ENCODE measurements at places on chromosomes 1 and 21.

GRCh38 chr1:40476924-40477677 is at the start of gene ZFP69:
ZFP69 (plus strand) TSS chr1:40477290; CDS start chr1:40479362, 2,072 bp downstream.
- peak; percentile 68 for DNase-seq

- DNase-seq, result peak; percentile 45
These were observed 664 bp downstream of the FAM89A start for GRCh38 chr1:231039161-231040018.

GRCh38 chr1:22654692-22655091 is 1.7 kb downstream of the C1QB start:
- DNase-seq, result no peak

GRCh38 chr1:51305371-51305823 is 25.0 kb downstream of the TTC39A start:
- no peak for DNase-seq

- DNase-seq, result no peak
These were observed 3.8 kb upstream of the MYOG start for GRCh38 chr1:203089651-203090045.

DNA sequence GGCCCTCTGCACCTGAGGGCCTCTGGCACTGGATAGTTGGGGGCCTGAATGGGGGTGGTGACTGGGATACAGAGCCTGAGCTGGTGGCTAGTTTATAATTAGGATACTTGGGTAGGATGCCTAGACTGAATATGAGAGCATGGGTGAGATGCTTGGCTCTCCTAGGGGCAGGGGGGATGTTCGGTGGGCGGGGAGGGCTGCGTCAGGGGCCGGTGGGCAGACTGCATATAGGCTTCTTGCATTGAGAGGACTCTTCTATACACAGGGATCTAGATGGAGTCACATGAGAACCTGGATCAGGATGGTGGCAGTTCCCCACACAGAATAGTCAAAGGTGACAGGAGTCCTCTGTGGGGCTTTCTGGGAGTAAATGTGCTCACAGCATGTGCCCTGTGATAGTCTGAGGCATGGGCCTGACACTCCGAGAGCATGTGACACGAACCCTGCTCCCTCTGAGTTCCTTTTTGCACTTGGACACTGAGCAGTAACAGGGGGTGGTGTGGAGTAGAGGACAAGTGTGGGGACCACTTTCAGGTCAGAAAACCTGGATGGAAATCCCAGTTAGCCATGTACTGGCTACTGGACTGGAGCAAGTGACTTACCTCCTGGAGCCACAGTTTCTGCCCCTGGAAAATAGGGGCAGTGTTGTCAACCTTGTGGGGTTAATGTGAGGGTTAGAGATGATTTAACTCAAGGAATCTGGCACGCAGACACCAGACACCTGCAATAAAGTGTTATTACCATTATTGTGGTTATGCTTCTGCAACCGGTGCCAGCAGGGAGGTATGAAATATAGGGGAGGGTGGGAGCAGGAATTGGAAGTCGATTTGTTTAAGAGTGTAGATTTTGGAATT is 2.2 kb downstream of the MAP7D1 start:
- peak; percentile 7 for DNase-seq

- no peak for DNase-seq
These were observed 19.9 kb upstream of the DNAJC6 start for GRCh38 chr1:65289449-65289848.

GRCh38 chr21:42030311-42030710 is 20.2 kb upstream of the ZBTB21 start:
- DNase-seq, result no peak

DNA sequence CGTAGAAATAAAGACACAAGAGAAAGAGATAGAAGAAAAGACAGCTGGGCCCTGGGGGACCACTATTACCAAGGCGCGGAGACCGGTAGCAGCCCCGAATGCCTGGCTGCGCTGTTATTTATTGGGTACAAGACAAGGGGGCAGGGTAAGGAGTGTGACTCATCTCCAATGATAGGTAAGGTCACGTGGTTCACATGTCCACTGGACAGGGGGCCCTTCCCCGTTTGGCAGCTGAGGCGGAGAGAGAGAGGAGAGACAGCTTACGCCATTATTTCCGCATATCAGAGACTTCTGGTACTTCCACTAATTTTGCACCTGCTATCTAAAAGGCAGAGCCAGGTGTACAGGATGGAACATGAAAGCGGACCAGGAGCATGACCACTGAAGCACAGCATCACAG is 4.1 kb upstream of the TPRG1L start:
- DNase-seq, result no peak

DNA sequence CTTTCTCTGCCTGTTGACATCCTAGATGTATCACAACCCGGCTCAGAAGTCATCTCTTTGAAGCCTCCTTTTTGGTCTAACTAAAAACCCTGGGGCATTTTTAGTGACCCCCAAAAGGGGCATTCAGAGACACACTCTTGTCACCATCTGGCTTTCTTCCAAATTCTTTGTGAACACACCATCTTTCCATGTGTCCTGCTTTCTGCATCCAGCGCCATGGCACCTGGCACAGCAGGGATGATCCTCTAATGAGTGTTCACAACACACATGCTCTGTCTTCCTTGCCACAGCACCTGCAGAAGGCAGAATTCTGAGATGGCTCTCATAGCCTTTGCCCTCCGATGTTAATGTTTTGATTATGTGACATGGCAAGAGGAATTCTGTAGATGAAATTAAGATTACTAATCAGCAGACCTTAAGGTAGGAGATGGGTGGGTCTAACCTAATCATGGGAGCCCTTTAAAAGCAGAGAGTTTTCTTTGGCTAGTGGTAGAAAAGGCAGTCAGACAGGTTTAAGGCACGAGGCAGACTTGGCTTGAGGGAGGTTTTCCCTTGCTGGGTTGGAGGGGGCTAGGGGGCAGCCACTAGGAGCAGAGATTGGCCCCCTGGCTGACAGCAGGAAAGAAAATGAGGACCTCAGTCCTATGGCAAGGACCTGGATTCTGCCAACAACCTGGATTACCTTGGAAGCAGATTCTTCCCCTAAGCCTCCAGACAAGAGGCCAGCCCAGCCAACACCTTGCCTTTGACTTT is 4.9 kb upstream of the TMEM61 start:
- no peak for DNase-seq
